ENCODE measurements at places on chromosomes 3 and 15. TPM values are rescaled to one million over a fixed set of nuclear protein-coding genes. Genes with fewer than 3 reads are reported as not detected.

- H3K27ac ChIP-seq, result no peak overlapping the region
- no peak overlapping the region for H3K4me3 ChIP-seq
- DNase-seq, result no peak
- no peaks in the 10 kb centered on the region for H3K4me1 ChIP-seq
- no peaks in the 10 kb centered on the region for H3K36me3 ChIP-seq
- H3K27me3 ChIP-seq, result no peaks in the 10 kb centered on the region
These were observed 214.7 kb upstream of the MRPL3 start for GRCh38 chr3:131717493-131717892.

DNA sequence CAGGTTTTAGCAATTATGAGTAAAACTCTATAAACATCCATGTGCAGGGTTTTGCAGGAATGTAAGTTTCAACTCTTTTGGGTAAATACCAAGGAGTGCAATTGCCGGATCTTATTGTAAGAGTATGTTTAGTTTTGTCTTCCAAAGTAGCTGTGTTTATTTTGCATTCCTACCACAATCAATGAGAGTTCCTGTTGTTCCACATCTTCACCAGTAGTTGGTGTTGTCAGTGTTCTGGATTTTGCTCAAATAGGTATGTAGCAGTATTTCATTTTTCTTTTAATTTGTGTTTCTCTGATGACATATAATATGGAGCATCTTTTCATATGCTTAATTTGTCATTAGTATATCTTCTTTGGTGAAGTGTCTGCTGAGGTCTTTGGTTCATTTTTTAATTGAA lies 185.1 kb upstream of the GALNT15 start:
- no peak overlapping the region for H3K4me3 ChIP-seq
- H3K36me3 ChIP-seq, result no peaks in the 10 kb centered on the region
- H3K27ac ChIP-seq, result no peak overlapping the region
- H3K4me1 ChIP-seq, result no peaks in the 10 kb centered on the region

The DUT gene
- total RNA-seq, result 233 TPM

The ZNF385D gene
- 0.26 TPM for total RNA-seq

DNA sequence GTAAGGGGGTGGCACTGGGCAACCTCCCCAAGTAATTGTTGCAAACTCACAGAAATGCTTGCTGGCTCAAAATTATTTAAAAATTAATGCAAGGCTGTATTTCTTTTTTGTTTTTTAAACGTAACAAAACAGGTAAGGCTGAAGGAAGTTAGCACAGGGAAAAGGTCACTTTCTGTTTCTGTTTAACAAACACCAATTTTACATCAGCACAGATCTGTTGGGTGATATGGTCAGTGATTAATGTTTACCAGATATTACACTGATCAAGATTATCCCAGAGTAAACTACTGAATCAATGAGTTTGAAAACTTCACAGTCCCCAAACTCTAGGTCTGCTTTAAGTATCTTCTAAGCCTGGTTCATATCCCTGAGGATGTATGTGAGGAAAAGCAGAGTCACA lies 558.0 kb downstream of the FOXP1 start:
- no peaks in the 10 kb centered on the region for H3K36me3 ChIP-seq
- H3K4me3 ChIP-seq, result no peak overlapping the region
- DNase-seq, result no peak
- H3K27ac ChIP-seq, result peak overlapping the region; percentile 17

The ADAMTS7 gene
- total RNA-seq, result 21.4 TPM

GRCh38 chr3:19073341-19074105 lies 74.8 kb upstream of the KCNH8 start:
- no peaks in the 10 kb centered on the region for H3K27me3 ChIP-seq
- no peak overlapping the region for H3K27ac ChIP-seq
- no peak for DNase-seq
- H3K4me1 ChIP-seq, result no peaks in the 10 kb centered on the region
